DMS 273 treated with DMSO at 0.1 percent for 48 hours (cell line): ENCODE measurements at places on chromosomes 1 and 21.

- no peak for DNase-seq
Measured at GRCh38 chr1:34587761-34588160, 167.1 kb upstream of the GJB5 start.

- no peak for DNase-seq
Measured at GRCh38 chr1:170701962-170702361, 38.0 kb downstream of the PRRX1 start.

DNA sequence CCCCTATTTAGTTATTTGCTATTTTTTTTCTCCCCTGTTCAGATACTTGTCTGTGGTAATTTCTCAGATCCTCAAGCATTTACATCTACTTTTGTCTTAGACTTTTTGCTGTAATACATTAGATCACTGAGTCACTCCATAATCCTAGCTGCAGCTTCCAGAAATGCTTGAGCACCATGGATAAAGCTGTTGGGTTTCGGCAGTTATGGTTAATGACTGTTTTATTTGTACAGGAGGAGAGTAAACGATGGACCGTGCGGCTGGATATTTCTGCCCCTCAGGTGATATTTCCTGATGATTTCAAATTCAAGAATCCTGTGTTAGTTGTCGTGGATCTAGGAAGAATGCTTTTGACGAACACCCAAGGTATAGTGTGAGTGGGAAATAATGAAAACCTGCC is 42.9 kb downstream of the VPS13D start:
- no peak for DNase-seq

DNA sequence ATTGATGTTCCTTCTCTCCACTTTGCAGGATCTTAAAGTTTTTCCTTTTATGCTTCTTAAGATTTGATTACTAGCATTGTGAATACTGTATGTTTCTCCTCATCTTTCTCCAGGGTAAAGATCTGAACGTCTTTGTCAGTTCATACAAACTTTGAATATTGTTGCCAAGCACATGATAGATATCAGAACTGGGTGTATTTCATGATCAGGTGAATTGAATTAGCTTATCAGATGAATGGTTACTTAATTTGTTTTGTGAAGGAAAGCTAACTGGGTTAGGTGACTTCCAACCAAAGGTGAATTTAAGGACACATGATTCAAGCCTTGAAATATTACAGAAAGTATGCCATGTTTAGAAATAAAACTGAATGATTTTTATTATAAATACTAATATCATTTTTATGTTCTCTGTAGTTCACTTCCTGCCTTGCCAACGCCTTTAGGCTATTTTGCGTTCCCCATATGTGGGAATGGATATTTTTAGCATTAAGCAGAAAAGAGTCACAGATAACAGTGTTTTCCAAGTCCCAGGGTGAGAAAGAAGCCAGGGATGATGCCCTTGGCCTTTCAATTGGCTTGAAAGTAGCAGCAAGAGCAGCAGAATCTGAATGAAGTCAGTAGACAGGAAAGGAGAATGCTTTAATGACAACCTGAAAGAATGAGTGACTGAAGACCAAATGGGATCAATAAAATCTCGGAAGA is 752.1 kb downstream of the NCAM2 start:
- DNase-seq: no peak

- DNase-seq: no peak
Measured at GRCh38 chr1:53732912-53733317, 6.0 kb downstream of the GLIS1 start.

DNA sequence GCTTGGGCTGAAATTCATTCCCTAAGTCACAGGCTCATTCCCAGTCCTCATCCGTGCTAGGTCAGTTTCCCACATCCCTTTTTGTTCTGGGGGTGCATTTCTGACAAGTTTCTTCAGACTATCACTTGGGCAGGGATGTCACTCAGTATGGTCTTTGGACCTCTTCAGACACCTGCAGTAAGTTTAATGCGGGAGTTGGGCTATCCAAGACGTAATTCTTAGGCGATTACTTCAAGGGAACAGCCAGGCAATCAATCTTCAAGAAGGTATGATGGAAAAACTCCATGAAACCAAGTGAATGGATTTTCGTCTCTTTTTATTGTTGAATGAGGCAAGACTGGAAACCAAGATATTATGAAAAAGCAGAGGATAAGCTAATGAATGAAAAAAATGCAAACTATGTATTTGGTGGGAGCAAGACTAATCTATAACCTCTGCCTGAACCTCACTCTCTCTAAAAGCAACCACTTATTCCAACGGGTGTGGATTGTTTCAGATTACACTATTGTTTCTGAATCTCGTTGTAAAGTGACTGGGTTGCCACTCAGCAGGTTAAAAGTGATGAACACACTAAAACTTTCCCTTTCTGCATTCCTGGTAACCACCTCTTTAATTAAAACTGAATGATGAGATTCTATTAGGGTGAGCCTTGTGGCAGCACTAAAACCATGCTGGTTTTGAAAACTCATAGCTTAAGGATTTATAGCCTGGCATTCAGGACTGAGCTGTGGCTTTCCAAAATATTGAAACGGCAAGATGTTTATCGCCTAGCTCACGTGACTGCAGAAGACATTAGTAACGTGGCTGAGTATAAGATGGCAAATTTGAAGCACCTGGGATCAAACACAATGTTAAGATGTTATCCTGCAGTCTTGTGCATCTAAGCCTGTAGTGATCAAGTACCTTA is 1.1 kb downstream of the RASAL2 start:
- no peak for DNase-seq

- DNase-seq: no peak
Measured at GRCh38 chr1:17922833-17923232, 167.7 kb downstream of the ACTL8 start.

DNA sequence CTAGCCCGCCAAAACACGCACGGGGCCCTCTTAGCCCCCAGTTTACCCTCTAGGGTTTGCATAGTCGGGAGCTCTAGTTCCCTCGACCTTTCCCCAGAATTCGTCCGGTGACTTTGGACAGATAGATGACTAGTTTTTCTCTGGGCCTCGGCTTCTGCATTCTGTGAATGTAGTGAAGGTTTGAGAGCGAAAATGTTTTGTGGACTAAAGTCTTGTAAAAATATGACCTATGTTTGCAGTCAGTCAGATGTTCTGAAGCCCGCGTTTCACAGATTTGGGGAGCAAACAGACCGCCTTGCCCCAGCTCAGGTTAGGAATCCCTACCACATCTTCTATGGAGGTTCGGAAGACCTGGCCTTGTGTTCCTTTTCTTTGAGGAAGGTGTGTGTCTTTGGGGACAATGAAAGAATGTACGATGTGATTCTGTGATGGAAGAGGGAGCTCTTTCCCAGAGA is 401 bp downstream of the UQCRH start:
- DNase-seq: no peak

DNA sequence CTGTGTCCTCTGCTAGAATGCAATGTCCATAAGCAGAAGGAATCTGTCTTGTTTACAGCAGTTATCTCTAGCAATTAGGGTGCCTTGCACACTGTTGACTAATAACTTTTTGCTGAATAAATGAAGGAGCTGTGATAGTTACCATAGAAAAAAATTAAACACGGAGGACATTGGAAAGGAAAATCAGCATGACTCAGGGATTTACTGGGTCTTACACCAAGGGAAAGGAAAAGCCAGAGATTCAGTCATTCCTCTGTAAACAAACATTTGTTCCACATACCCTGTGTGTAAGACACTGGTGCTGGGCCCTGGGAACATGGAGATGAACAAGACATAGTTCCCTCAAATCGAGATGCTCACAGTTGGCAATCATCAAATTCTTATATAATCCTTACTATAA is 183.3 kb downstream of the PTGER3 start:
- no peak for DNase-seq

GRCh38 chr1:222107975-222108374 is 366.1 kb upstream of the DUSP10 start:
- DNase-seq: no peak

- no peak for DNase-seq
Measured at GRCh38 chr1:155322571-155322952, 1.9 kb downstream of the RUSC1 start.

GRCh38 chr1:199913318-199913717 is 114.2 kb upstream of the NR5A2 start:
- no peak for DNase-seq

GRCh38 chr1:53332186-53332564 is 4.3 kb upstream of the LRP8 start:
- no peak for DNase-seq

DNA sequence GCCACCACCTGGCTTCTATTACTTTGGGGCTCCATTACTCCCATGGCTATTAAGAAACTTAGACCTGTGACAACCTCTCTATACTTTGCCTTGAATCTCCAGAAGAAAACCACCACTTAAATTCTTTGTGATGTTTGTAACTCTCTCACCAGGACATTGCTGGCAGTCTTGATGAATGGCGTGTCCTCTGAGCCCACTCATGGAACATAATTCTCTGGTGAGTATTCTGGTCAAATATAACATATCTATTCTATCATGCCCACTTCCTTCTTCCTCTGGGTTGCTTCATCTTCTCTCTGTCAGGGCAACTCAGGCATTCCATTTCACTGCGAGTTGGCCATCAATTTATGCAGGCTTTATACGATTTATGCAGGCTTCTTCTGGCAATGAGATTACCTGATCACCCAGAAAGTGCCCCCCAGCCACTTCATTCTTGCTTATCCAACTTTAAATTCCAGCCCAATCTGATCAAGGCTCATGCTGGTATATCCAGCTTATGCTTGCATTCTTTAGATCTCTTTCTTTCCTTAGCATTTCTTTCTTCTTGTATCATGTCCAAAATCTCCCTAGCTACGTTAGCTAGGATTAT is 112.0 kb upstream of the CHRM3 start:
- DNase-seq: no peak

DNA sequence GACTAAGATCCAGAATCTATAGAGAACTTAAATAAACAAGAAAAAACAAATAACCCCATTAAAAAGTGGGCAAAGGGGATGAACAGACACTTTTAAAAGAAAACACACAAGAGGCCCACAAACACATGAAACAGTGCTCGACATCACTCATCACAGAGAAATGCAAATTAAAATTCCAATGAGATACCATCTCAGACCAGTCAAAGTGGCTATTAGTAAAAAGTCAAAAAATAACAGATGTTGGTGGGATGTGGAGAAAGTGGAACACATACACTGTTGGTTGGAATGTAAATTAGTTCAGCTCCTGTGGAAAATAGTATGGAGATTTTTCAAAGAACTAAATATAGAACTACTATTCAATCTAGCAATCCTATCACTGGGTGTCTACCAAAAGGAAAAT is 143.1 kb downstream of the IFI44 start:
- DNase-seq: no peak

DNA sequence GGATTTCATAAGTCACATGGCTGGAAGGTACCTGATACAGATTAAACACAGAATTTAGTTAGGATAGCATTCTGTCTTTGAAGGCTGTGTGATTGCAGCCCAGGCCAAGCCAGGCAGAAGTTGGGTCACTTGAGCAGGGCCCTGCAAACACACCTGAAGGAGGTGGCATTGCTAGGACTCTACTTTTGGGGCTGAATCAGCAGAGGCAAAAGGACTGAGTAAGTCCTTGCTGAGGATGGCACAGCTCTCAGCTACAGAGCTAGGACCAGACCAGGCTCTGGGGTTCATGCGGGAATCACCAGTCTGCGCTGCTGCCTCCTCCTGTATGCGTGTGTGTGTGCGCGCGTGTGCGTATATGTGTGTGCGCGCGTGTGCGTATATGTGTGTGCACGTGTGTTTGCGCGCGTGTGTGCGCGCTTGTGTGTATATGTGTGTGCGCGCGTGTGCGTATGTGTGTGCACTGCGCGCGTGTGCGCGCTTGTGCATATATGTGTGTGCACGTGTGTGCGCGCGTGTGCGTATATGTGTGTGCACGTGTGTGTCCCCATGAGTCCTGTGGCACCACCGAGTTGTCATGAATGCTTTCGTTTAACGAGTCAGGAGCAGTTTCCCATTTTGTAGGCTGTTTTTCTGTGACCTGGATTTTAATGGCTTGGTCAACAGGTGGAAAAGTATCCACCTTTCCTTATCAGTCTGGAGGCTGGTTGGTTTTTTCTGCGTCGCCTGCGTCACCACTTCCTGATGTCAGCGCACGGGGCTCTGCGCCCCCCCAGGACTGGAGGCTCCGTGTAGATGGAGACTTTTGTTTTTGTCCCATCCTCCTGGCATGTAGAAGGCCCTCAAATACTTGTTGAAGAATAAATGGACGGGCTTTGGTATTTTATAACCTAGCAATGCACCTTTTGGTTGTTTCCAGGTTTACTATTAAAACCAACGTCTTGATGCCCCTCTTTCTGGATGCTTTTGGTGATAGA is 34.7 kb downstream of the ADARB1 start:
- DNase-seq: no peak

DNA sequence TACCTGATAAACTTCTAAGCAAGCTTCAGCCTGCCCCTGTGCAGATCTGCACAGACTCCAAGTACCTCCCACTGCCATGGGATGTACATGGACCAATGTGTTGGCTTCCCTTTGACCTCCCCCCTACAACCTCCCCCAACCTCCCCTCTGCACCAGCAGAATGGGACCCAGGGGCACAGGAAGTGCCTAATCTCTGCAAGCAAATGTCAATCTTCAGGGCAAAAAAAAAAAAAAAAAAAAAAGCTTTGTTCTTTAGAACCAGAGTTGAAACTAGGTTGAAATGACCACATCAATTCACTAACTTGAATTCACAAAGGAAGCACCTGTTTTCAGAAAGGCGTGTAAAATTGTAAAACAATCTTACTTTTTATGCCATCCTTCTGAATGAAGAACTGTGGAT is 53.9 kb upstream of the TIAM1 start:
- no peak for DNase-seq

DNA sequence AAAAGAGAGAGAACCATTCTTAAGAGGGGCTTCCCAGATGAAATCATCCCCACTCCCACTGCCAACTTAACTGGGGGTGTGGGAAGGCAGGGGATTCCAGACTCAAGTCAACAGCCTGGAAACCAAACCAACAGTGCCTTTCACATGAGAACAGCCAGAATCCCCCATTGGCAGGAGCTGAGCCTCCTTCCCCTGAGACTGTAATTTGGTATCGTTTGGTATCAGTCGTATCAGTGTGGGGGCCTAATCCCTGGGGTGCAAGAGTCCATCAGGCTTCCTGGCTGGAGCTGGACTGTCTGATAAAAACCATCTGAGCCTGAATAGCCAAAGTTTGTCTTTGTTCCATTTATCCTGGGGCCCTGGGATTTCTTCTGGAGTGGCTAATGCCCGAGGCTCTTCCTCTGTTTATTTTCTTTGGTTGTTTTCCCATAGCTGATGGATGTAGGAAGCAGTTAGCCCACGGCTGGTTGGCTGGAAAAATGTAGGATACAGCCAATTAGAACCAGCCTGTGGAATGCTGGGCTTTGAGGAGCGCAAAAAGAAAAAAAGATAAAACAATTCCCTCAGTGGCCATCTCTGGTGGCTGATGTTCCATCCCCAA is 84.6 kb downstream of the LAMC2 start:
- no peak for DNase-seq

- no peak for DNase-seq
Measured at GRCh38 chr1:108067884-108068540, 103.0 kb upstream of the VAV3 start.
